ENCODE measurements at places on chromosomes 5 and 9.

DNA sequence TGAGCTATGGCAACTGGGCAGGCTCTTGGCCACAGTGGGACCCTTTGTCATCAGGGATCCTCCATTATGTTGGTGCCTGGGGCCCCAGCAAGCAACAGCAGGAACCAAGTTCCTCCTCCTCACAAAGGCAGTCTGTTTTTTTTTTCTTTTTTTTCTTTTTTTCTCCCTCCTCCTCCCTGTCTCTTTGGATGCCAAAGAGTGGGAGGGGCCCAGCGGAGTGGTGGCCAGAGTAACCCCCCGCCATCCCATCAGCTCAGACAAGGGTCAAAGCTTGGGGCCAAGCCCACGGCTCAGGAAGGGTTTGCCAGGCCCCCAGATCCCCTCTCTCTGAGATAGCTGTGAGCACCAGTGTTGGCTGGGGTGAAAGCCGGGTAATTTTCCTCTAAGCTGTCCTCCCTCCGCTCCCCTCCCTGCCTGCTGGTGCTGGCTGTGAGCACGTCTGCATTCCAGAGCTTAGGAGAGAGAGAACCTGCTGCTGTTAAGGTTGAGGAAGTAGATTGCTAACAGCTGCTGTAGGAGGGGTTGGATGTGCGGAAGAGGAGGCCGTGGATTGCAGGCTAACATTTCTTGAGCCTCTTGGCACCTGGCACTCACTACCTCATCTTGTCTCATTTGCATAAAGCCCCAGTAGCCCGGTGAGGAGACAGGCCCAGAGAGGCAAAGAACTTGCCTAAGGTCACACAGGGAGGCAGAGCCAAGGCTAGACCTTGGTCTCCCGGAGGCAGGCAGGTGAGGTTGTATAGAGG, 21.2 kb downstream of the GSN start:
- peak; percentile 88 for DNase-seq

DNA sequence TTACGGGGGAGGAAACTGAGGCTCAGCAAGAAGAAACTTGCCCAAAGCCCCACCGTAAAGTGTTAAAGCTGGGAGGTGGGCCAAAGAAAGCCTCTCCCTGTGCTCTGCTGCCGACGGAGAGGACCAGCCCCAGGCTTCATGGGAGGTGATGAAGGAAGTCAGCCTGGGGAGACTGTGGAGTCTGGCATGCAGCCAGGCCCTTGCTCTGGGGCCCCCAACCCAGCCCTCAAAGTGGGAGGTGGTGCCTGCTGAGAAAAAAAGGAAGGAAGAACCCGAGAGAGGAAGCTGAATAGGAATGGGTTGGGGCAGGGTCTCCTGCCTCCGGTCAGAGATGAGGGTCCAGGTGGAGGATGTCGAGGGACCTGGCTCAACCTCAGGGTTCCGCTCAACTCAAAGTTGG, 3.8 kb downstream of the RNF44 start:
- no peak for DNase-seq

DNA sequence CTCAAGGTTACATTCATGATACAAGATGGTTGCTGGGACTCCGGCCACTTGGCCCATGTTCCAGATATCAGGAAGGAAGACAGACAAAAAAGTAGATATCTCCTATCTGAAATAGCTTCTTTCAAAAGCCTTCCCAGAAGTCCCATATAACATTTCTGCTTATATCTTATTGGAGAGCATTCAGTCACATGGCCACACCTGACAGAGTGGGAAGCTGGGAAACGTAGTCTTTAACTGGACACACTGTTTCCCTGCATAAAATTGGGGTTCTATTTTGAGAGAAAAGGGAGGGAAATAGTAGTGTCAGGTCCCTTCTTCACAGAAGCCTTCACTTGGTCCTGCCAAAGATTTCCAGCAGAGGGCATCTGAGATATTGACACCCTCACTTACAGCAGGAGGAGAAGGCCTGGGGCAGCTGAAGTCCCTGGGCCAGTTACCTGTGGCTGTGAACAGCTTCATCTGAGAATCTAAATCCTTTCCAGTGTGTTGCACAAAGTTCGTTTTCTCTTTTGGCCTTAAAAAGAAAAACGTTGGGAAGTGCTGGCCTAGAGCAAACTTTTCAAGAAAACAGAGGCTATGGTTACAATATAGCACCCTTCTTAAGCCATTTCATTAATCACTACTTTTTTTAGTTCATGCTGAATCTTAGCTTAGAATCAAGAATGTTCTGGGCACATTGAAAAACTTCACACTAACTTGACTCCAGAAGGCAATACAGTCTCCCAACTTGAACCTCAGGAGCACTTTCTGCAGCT, 33.5 kb downstream of the SPEF2 start:
- DNase-seq = no peak

DNA sequence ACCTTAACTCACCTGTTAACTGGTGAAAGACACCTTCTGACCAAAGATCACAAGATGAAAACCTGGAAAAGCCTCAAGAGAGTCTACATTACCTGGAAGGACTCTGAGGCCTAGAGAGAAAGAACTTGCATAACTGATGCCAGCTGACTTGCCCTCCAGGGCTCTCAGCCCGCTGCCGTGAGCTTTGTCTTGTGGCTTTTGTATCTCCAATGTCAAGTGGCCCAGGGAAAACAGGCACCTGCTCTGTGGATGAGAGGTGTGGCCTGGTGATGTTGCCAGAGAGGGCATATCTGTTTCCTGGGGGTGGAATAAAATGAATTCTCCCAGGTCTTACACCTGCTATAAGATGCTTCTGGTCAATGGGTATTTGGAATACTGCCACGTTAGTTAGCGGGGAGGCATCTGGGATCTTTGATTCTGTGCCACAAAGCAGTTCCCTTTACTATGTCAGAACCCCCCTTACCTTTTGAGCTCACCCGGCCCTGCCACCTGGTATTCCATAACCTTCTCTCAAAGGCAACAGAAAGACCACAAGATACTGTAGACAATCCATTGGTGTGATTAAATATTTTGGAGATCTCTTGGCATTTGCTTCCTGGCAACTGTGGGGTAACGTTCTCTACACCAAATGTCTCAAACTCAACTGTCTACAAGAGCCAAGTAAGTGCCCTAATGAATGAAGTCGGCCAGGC, 54.9 kb upstream of the N4BP3 start:
- DNase-seq = no peak

GRCh38 chr5:115267617-115268016, 4.9 kb upstream of the PGGT1B start:
- DNase-seq = no peak

DNA sequence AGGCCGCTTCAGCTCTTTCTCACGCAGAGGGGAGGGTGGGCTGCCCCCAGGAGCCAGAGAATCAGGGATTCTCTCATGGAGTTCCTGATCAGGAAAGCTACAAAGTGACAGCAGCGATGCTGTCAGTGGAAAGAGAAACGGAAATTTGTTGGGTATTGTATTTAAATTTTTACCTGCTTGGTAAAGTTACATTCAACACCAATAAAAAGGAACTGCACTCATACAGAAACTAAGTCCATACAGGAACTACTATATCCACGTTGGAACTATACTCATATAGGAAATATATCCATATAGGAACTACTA, 325.5 kb upstream of the IRX4 start:
- DNase-seq = no peak

- no peak for DNase-seq
These were observed 64.7 kb upstream of the SPOCK1 start for GRCh38 chr5:137563646-137564397.

DNA sequence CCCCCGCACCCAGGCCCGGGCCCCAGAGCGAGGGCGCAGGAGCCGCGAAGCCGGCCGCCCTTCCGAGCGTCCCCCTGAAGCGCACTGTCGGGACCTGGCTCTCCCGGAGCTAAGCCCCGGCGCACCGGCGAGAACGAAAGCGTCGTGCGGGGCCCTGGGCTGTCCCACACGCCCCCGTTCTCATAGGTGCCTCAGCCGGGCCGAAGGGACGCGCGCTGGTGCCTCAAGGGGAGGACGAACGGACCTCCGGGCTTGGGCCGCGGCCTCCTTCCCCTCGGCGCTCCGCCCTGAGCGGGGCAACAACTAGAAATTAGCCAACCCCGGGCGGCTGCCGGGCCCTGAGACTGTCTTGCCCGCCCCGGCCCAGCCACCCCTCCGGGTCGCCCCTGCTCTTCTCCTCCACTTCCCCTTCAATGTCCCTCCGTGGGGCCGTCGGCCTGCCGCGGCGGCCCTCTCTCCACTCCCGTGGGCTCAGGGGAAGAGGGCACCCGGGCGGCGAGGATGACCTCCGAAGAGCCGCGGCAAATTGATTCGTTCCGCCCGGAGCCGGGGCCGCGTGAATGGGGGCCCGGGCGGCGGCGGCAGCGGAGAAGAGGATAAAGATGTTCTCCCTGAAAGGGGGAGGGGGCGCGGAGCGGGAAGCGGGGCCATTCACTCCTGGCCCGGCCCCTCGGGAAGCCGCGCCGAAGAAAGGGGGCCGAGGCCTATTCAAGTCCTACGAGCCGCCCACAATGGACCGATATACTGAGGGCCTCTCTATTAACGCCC, 3.5 kb upstream of the PRDM12 start:
- no peak for DNase-seq

GRCh38 chr9:109143881-109144562, 23.0 kb downstream of the FRRS1L start:
- DNase-seq = peak; percentile 68

- no peak for DNase-seq
These were observed 416.3 kb downstream of the NR2F1-AS1 start for GRCh38 chr5:93164690-93165089.

GRCh38 chr5:150488519-150489359, 19.2 kb upstream of the NDST1 start:
- no peak for DNase-seq

- no peak for DNase-seq
These were observed 15.2 kb upstream of the RNU6ATAC start for GRCh38 chr9:134179595-134179917.

DNA sequence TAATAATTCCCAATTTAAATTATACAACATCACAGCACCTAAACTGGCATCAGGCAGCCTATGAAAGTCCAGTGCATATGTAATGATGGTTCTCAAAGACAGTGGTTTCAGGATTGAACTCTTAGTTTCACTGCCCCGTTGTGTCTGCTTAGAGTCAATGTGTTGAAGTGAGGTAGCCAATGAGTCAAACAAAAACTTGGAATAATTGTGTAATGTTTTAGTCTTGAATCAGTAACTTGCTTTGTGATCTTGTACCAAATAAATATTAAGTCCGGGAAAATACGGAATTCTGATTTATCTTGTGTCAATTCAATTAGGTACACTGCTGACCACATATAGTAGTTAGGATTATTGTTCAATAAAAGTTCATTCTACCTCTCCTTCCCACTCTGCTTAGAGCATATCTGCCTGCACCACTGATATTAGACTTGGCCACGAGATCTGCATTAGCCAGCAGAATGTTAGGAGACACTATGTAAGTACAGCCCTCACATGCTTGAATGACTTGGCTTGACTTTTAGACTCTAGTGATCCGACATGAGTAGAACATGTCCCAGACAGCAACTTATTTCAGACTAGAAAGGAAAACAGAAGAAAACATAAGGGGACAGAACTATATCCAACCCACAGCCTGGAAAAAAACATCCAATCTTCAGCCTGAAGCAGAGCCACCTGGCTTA, 441.5 kb upstream of the PTGER4 start:
- DNase-seq = no peak

GRCh38 chr9:92564982-92565381, 29.2 kb upstream of the ECM2 start:
- DNase-seq = no peak

DNA sequence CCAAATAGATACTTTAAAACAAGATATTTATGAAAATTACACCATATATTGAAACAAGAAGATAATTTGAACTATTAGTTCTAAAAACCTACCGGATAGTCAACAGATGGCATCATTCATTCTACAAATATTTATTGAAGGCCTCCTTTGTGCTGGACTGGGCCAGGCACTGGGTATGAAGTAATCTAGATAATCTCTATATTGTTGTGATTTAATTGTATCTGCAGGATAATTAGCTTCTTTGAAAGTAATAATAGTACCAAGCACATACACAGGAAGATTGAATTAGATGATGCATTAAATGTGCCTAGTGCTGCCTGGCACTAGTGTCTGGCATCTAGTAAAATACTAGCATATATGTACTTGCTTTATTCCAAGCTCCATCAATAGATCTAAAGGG, 735.2 kb upstream of the DMAC1 start:
- DNase-seq = no peak

DNA sequence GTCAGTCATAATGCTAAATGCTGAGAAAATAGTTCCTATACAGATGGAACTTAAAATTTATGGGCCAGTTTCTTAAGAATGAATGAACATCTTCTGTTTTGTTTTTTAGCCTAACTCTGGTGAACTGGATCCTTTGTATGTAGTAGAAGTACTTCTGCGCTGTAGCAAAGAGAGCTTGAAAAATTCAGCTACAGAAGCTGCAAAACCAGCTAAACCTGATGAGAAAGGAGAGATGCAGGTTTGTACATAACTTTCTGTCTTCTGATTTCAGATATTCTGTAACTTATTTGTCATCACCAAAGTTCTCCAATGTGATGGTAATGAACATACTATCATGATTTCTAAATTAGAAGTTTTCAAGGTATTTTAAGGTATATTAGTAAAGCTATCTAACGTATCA, 80.1 kb downstream of the MTREX start:
- DNase-seq = no peak

DNA sequence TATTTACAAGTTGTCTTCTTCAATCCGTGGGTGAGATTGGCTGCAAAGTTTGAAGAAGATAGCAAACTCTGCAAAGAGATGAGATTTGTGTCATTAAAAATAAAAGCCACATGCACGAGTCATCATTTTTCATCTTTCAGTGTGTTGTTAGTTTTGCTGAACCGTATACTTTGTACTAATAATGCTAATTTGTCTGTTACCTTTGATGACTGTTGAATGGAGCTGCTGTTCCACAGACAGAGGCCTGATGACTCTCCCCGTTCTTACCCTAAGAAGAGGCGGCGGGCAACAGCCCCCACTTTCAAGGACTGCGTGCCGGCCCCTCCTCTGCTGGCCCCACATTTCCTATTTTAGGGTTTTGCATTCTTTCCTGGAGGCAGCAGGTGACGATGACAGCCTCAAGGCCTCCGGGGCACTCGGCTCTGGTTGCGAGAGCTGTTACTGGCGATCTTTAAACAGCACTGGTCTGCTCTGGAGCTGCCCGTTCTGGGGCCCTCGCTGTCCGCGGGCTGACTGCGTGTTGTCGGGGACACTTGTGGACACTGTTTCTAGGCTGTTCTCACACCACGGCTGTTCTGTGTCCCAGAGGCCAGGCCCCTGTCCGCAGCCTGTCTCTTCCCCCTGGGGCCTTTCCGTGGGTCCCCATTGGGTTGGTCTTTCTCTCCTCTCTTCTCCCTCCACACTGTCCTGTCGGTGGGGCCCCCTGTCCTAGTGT, 35.1 kb downstream of the NDUFS6 start:
- DNase-seq = no peak

- DNase-seq = no peak
These were observed 74.5 kb downstream of the PRELID2 start for GRCh38 chr5:145760660-145761059.

GRCh38 chr5:144202726-144203125, 32.1 kb downstream of the KCTD16 start:
- DNase-seq = no peak
